GM12878 (cell line): ENCODE measurements at places on chromosomes 4 and X.

- DNase-seq, result no peak
These were observed 172.8 kb upstream of the APOOL start for GRCh38 chrX:84830836-84831235.

- no peak for DNase-seq
These were observed 2.5 kb downstream of the CPEB2 start for GRCh38 chr4:15004739-15005301.

- no peak for DNase-seq
These were observed 298.7 kb upstream of the KLF3 start for GRCh38 chr4:38365261-38365660.

GRCh38 chr4:28093071-28093470, 1232.4 kb downstream of the STIM2 start:
- DNase-seq, result no peak

- DNase-seq, result no peak
These were observed 13.7 kb downstream of the ZBTB33 start for GRCh38 chrX:120264341-120264740.

DNA sequence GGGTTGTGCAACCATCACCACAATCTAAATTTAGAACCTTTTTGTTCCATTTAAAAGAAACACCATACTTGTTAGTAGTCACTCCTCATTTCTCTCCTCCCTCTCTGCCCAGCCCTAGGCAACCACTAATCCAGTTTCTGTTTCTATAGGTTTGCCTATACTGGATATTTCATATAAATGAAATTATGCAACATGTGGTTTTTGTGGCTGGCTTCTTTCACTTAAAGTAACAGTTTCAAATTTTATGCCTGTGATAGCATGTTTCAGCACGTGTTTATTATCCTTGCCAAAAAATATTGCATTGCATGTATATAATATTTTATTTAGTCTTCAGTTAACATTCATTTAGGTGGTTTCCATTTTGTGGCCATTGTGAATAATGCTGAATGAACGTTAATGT, 437.6 kb downstream of the IL1RAPL1 start:
- DNase-seq, result no peak

- no peak for DNase-seq
These were observed 44.6 kb downstream of the IL13RA1 start for GRCh38 chrX:118772051-118772450.

DNA sequence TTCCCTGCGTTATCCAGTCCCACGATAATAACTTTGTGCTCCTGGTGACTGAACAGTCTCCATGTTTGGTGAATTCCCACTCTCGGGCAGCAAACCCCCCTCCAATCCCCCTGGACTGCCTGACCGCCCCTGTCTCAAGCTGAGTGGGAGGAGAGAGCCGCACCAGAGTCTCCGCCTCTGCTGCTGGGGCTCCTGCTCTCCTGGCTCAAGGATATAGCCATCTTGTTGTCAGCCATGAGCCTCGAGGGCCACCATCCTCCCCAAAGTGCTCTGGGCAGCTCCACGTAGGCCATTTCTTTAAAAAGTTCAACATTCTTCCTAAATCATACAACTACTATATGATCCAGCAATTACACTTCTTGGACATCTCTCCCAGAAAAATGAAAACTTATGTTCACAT, 49.3 kb upstream of the PGRMC1 start:
- no peak for DNase-seq

- DNase-seq, result no peak
These were observed 800.2 kb upstream of the FTHL17 start for GRCh38 chrX:31872007-31872406.

DNA sequence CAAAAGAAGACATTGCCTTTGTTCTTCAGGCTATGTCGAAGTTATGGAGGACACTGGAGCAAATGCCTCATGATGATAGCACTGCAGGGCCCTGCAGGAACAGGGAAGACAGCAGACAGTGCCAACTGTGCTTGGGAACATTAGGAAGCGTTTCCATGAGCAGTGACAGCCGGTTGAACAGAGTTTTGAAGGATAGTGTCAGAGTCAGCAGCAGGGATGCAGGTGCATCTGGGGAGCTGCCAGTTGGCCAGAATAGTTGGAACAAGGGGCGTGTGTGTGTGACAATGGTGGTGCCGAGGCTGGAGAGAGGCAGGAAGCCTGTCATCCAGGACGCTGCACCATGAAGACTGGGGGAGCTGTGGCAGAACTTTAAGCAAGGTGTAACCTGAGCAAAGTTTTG, 88.6 kb downstream of the SHROOM3 start:
- no peak for DNase-seq

GRCh38 chrX:6021316-6022091, 207.2 kb downstream of the NLGN4X start:
- no peak for DNase-seq

- DNase-seq, result no peak
These were observed 1.2 kb downstream of the GPC3 start for GRCh38 chrX:133983974-133984845.

- no peak for DNase-seq
These were observed 83.7 kb downstream of the DHRSX start for GRCh38 chrX:2416851-2417604.

DNA sequence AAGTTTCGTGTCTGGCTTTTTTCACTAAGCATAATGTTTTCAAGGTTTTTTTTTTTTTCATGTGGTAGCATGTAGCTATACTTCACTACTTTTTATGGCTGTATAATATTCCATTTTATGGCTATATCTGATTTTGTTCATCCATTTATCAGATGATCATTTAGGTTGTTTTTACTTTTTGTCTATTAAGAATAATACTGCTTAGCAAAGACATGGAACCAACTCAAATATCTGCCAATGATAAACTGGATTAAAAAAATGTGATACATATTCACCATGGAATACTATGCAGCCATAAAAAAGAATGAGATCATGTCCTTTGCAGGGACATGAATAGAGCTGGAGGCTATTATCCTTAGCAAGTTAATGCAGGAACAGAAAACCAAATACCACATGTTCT, 32.7 kb upstream of the ZNF280C start:
- no peak for DNase-seq

GRCh38 chr4:122360754-122361153, 18.1 kb upstream of the ADAD1 start:
- no peak for DNase-seq

DNA sequence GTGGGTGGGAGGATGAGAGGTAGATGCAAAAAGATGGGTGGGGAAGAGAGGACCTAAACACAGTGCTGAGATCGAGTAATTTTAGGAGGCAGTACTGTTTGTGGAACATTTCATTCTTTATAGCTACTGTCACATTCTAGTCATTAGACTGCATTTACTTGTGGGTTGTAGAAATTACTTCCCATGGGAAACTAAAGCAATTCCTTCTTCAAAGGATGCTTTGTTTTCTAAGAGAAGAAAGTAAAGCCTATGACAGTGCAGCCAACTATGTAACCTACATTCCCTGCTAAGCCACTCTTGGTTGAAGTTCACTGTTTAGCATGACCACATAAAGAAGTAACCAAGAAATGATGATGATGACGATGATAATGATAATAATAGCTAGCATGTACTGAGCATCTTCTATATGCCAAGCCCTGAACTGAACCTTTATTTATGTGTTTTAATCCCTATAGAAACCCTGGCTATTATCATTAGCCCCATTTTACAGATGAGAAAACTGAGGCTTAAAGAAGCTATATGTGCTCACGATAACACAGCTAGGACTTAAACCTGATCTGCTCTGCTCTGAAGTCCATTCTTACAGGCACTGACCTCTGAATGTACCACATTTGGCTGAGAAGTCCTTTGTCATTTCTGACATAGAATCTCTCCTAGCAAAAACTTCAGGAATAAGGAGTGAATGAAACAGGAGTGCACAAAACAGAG, 114.5 kb upstream of the KIT start:
- no peak for DNase-seq

DNA sequence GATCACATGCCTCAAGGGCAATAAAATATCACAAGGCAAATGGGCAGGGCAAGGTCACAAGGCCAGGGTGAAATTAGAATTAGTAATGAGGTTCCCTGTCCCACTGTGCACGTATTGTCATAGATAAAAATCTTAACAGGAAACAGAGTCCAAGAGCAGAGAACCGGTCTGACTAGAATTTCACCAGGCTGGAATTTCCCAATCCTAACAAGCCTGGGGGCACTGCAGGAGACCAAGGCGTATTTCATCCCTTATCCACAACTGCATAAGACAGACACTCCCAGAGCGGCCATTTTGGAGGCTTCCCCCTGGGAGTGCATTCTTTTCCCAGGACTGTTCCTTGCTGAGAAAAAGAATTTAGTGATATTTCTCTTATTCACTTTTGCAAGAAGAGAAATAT, 25.9 kb upstream of the PRDM5 start:
- DNase-seq, result no peak

GRCh38 chr4:101791182-101791558, 640 bp downstream of the BANK1 start:
- no peak for DNase-seq

DNA sequence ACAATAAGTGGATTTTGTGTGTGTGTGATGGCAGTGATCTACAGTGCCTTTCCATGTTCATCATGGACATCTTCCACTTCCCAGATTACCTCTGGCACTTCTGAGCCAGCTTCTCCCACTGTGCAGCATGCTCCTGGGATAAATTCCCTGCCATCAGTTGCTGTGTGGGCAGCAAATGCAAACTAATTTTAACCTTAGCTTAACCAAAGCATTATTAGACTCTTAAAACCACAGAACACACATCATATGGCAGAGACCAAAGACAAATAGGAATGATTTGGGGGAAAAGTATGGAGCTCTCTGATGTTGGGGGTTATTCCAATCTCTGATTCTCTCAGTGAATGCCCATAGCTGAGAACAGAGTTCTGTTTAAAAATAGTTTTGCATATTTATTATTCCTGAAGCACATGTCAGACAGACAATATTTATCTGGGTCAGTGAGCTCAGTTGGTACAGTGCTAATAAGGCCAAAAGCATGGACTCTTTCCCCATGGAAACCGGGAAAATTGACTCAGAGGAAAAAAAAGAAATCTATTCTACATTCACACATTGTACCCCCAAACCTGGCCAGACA, 567.4 kb downstream of the IQCM start:
- DNase-seq, result no peak

GRCh38 chr4:42282081-42282901, 115.0 kb upstream of the SHISA3 start:
- peak; percentile 33 for DNase-seq

- DNase-seq, result no peak
These were observed at the start of gene HTATSF1 for GRCh38 chrX:136497556-136498052. Gene HTATSF1, plus strand, starts transcription at chrX:136497592. Its CDS starts 93 bp downstream, at chrX:136497685.

DNA sequence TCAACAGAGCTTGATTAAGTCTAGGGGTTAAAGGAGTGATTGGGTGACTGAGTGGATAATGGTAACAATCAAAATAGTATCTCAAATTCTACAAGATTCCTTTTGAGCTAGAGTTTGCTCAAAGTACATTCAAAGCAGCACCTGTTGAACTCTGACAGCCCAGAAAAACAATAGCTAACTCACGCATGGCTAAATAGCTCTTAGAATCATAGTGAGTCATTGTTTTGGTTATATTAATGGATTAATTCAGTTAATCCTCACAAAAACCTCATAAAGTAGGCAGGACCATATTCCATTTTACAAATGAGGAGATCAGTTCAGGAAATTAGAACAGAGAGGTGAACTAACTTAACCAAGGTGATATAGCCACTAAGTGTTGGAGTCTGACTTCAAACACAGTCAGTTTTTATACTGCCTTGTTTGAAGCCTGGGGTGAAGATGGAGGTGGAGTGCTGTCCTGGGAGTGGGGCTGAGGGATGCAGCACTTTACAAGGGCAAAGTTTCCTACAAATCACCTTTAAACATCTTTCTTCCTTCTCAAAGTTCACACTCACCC, 35.9 kb upstream of the PPM1K start:
- no peak for DNase-seq

DNA sequence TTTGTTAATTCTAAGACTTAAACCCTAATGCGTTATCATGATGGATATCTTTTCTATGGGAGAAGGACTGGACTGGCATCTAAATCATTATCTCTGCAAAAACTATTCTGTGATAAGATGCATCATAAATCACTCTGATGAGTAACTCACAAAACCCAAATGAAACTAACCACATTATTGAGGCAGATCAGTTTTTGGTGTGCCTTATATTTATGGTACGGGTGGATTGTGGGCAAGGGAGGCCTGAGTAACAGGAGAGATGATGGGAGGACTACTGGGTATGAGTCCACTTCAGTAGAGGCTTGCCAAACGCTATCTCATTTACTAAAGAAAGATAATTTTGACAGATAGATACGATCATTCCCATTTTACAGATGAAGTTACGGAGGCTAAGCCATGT, 66.4 kb upstream of the GUCY1A1 start:
- DNase-seq, result no peak

- DNase-seq, result no peak
These were observed 30.7 kb downstream of the NUP54 start for GRCh38 chr4:76117536-76117935.

DNA sequence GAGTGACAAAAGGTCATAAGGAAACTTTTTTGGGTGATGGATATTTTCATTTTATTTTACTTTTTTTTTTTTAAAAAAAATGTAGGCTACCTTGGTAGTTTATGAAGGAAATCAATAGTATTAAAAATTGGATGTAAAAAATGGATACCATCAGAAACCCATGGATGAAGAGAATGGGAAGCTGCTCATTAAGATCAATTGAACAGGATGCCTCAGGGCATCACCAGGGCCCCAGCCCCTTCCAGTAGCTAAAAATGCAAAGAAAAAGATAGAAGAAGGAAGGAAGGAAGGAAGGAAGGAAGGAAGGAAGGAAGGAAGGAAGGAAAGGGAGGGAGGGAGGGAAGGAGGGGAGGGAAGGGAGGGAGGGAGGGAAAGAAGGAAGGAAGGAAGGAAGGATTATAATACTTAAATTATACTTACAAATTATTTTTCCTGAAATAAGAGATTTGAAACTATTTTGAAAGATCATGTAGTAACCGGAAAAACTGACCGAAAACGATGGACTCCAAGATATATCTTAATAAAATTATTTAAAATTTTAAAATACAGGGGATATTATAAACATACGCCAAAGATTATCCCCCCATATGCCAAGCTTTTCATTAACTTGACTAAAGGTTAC, 24.1 kb downstream of the OSTC start:
- no peak for DNase-seq

DNA sequence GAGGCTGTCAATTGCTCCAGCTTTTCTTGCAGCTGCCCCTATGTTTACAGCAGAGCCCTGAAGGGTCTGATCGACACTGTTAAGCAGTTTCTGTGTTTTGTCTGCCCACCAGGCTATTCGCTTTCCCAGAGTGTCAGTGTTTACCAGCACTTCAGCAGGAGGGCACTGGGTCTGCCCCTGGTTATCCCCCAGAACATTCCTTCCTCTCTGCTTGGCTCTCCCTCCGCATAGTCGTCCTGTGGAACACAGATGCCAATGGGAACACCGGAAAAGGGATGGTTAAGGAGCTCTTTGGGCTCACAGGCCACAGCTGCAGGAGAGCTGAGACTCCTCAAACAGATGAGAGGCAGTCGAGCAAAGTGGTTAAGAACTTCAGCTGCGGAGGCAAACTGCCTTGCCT, 71.3 kb upstream of the FBXW7 start:
- DNase-seq, result no peak

GRCh38 chrX:69374569-69374968, 129.6 kb upstream of the NALF2 start:
- DNase-seq, result no peak

GRCh38 chr4:120132935-120133334, 66.3 kb upstream of the MAD2L1 start:
- DNase-seq, result no peak
